AG04450 (cell line): ENCODE measurements at places on chromosomes 4 and X.

GRCh38 chr4:125719987-125720386 lies 405.2 kb downstream of the FAT4 start:
- no peak for DNase-seq

DNA sequence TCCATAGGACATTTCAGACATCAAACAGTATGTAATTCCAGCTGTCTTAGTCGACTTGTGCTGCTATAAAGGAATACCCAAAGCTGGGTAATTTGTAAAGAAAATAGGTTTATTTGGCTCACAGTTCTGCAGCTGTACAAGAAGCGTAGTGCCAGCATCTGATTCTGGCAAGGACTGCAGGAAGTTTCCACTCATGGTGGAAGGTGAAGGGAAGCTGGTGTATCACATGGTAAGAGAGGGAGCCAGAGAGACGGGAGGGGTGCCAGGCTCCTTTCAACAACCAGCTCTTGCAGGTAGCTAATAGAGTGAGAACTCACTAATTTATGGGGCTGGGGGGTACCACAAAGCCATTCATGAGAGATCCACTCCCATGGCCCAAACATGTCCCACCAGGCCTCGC lies 253.0 kb upstream of the FGF13 start:
- DNase-seq: no peak

- peak; percentile 23 for DNase-seq
Measured at GRCh38 chr4:107258359-107258758, 222.2 kb upstream of the DKK2 start.

DNA sequence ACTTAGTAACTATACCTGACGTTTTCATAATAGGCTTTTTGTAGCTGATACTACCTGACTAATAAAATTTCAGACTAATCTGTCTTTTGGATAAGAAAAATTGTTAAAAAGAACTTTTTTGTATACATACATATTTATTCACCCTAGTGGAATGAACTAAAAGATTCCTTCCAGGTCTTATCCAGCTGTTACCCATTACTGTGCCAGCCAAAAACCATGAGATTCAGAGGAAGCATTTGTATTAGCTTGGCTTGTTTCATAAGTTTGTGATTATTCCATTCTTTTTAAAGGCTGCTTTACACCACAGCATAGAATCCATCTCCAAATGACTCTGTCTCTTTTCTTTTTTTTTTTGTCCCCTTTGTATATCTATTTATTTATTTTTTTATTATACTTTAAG lies 149.4 kb downstream of the FAT4 start:
- DNase-seq: no peak

- no peak for DNase-seq
Measured at GRCh38 chr4:2691952-2692435, 64.1 kb downstream of the TNIP2 start.

- no peak for DNase-seq
Measured at GRCh38 chrX:8946563-8946962, 87.4 kb downstream of the FAM9B start.

DNA sequence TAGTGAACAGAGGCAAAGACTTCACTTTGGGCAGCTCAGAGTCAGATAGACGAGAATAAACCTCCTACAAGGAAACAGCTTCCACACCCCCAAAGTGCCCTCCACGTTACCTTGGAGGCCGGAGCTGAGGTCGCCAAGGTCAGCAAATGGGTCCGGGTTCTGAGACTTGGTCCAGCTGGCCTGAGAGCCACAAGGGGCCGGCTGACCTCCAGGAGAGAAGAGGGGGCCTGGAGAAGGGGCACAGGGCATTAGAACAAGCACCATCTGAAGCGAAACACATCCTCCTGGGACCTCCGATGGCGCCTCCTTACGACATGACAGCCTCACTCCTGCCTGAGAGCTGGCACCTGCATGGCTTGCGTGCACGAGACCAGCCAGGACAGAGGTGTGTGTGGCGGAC lies 33.6 kb upstream of the CPLX1 start:
- no peak for DNase-seq

DNA sequence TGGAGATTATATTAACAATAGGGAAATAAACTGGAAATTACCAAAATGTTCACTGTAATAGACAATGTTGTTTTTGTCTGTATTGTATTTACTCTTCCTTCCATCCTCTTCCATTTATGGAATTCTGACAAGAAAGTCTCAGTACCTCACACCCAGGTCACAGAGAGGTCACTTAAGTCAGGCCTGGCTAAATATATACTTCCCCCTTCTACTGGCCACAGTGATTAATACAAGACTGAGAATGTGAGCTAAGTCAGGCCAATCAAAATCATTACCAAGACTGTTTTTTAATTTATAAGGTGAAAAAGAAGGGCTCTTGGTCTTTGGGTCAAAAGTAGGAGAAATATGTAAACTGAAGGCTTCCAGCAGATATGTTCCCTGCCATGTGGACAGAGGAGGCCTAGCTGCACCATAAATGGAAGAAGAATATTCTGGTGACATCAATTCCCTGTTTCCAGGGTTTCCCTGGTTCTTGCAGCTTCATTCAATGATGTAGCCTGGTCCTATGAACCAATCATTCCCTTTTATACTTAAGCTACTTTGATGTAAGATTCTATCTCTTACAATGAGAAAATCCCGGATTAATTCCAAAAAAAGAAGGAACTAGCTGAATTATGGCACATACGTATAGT lies 64.3 kb downstream of the LRBA start:
- DNase-seq: no peak

DNA sequence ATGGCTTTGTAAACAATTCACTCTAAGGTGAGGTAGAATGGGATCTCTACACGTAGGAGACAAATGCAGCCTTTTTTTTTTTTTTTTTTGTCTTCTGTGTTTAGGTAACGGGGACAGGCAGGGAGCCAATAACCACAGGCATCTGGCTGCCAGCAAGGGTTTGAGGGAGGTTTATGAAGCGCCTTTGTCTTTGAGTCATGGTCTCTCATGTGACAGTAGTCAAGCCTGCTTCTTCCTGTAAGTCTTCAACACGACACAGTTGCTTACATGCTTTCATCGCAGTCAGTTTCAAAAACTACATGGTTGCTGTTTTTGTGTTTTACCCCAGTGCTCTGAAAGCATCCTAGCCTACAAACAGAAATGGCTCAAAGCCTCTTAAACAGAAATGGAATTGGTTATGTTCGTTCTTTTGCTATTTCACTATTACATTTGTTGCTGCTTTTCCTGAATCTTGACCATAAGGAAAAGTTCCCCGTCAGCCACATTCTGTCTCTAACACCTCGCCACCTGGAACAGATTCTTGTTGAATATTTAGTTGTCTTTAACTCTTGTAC lies 127.8 kb upstream of the METTL14 start:
- DNase-seq: no peak

DNA sequence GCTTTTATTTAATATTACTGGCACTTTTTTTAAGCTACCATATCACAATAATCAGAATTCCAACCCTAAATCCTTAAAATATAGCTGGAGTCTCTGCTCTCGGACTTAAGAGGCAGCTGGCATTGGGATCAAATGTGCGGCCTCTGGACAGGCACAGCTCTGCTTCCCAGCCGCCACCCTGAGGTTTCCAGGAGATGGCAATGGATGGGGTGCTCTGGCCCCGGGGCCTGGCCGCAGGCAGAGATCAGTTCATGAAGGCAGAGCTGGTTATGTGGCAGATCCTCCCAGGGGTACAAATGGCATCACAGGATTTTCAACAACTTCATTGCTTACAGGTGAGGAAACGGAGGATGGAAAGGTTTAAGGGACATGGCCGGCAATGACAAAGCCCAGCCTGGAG lies 57.8 kb downstream of the JAKMIP1 start:
- no peak for DNase-seq

GRCh38 chrX:117291760-117292159 lies 824.9 kb downstream of the KLHL13 start:
- no peak for DNase-seq

DNA sequence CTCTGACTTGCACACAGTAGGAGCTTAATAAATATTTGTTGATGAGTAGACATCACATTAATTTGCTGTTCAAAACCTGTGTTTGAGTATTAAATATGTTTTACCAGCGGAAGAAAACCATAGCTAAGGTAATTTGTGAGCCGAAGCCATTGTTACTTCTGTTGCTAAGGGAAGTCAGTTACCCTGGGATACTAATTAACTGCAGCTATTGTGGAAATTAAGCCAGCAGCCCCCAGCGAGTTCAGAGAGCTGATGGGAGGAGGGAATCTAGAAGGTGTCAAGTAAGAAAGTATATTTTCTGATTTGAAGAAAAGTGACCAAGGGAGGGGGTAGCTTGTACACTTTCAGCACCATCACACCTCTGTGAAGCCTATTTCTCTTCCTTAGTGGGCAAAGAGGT lies 76.7 kb upstream of the IGSF1 start:
- DNase-seq: no peak

DNA sequence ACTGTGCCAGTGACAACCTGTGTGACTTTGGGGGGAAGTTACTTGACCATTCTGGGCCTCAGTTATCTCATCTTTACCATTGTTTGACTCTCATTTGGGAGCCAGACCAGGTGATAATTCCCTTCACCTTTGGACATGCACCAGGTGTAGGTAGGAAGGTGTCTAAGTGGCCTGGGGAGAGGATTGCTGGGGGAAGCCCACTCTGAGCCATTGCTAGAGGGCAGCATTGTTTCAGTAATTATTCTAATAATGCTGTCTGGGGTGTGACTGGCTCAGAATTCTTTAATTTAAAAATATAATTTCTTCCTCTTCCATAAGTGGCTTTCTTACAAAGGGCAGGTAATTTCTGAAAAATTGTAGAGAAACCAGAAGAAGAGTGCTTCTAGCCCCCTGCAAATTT lies 104.3 kb downstream of the RTL9 start:
- DNase-seq: no peak

DNA sequence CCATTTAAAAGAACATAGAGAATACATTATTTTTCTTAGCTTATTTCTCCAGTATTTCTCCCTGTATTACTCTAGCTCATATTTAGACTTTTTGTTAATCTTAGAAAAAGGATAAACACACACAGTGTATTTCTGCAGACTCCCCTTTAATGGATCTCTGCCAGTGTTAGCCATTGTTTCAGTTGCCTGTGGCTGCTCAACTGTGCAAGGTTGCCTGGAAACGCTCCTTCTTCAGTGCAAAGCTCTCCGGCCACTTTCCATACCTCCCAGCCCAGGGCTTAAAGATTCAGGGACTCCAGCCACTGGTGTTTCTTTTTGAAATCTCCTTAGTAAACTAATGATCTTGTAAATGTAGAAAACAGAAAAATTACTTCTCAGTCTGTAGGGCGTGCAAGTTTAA lies 104.9 kb downstream of the SLIT2 start:
- no peak for DNase-seq

- DNase-seq: no peak
Measured at GRCh38 chrX:81003491-81004185, 194.0 kb upstream of the BRWD3 start.

- no peak for DNase-seq
Measured at GRCh38 chrX:31199056-31199839, 127.4 kb upstream of the FTHL17 start.
